Cardiac muscle cell (in vitro differentiated cells and primary cell): ENCODE measurements at places on chromosomes 2 and 18. TPM values are rescaled to one million over a fixed set of nuclear protein-coding genes. Genes with fewer than 3 reads are reported as not detected.

GRCh38 chr18:37483221-37483971, 82.2 kb downstream of the CELF4 start:
- DNase-seq: peak; percentile 55

- DNase-seq: peak; percentile 46
Measured at GRCh38 chr2:230942920-230943896, 18.2 kb upstream of the GPR55 start.

DNA sequence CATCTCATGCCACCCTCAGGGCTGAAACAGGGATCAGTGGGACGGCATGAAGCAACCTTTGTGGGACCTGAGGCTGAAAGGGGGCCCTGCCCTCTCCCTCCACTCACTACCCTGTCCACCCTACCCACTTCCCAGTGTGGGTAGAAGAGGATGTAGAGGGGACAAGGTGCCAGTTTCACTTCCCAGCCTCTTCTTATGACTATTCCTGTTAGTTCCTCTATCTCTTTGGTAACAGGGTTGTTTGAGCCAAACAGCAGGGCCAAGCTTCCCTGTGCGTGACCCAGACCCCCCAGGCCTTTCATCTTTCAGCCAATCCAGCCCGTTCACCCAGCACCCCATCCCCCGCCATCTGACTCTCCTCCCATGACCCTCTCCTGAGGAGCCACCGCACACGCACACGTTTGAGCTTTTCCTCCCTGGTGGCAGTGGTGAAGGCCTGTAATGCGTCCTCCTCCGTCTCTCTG, 82.3 kb downstream of the STPG4 start:
- DNase-seq: no peak

Gene CNDP1
- 0.55 TPM in 1 of 2 replicates, not detected in the other for polyA plus RNA-seq

Gene TMEM198
- polyA plus RNA-seq: 8.2 and 12.2 TPM in 2 replicates

- no peak for DNase-seq
Measured at GRCh38 chr2:144411473-144411872, 108.4 kb downstream of the ZEB2 start.

DNA sequence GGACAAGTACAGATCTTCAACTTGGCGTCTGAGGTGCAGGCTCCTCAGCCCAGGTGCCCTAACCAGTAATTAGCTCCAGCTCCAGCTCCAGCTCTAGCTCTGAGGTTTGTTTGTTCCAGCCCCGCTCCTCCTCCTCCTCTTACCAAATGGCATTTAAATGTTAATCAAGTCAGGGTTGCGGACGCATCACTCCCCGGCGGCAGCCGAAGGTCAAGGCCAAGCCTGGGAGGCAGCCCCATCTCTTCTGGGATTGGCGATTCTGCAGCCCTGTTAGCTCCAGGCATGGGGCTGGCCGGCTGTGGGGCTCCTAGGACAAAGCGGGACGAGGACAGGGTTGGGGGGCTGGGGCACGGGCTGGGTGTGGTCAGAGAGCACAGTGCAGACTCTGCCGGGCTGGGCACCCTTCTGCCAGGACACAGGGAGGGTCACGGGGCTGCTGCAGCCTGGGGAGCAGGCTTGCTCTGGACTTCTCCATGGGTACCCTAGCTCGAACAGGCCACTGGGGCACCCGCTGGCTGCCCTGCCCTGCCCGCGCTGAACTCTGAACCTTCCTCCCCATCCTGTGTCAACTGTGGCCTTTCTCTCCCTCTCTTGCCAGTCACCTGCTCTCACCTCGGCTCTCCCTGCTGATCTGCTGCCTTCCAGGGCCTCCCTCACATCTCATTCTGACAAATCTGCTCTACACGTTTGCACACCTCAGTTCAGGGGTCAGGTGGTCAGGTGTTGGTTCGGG, 203.3 kb downstream of the CELF4 start:
- DNase-seq: no peak

Gene ZBTB7C
- polyA plus RNA-seq: 2.3 and 3.0 TPM in 2 replicates

Gene PLA2R1
- polyA plus RNA-seq: 0.22 TPM in 1 of 2 replicates, not detected in the other

DNA sequence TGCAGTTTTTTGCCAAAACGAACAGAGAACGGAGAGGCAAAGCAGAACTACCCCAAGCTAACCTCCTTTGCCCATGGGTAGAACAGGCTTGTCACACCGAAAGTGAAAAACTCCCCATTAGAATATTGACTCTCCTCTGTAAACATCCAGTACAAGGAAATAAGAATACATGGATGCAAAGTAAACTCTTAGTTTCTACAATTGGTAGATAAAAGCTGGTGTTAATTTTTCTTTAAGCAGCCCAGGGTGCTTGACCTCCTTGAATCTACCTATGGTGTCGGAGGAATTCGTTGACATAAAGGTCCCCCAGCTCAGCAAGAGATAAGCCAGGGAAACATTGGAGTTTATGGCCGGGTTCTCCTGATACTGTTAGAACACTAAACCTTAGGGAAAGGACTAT, 48.4 kb upstream of the DSG1 start:
- no peak for DNase-seq

DNA sequence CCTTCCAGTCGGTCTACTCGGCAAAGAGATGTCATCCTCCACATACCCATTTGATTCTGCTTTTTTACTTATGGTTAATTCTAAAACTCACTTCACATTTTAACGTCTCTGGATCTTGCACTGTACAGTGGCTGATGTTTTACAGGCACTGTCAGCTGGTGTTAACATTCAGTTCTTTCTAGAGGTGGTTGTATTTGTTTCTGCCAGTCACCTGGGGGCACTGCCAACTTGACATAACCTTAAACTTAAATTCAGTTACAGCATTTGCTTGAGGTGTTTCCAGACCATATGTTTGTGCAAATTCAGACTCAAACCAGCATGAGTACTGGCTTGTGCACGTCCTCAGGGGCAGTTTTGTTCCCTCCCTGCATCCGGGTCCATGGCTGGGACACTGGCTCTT, 5.3 kb upstream of the TMEM185B start:
- DNase-seq: no peak

Gene TTR
- polyA plus RNA-seq: 2.7 TPM in 1 of 2 replicates, not detected in the other

GRCh38 chr2:75920859-75921551, 210.3 kb upstream of the GCFC2 start:
- DNase-seq: peak; percentile 29

DNA sequence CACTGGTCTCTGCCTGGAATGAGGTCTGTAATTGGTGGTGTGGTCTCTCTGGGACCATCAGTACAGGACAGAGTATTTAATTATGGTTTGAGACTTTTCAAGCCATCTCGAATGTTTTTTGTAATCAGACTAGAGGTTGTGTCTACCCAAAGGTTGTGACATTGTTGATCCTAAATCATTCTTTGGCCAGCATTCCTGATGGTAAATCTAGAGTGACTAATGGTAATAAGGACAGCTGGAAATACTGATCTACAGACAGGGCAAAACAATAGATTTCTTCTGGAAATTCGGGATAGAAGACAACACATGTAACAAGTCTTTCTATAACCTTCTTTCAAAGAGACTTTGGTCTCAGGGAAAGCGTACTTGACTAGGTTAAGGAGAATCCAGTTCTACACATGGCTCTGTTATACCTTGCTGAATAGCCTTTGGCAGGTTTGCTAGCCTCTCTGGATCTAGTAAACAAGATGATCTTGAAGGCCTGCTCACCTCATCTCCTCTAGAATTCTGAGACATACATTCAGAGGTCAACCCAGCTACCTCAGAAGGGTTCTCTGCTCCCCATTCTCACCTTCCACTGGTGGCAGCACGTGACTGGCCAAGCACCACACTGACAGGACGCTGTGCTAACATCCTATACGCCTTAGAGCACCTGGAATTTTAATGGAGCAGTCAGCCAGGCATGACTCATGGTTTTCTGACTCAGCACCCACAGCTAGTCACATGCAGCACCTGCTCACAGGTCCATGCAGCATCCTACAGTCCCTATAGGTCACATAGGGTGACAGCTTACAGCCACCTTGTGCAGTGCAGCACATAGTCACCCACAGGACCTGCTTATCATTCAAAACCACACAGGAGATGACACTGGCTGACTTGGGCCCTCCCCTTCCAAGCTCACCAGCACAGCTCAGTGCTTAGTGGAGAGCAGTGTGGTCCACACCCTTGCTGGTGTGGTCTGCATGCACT, 12.2 kb downstream of the PLB1 start:
- DNase-seq: no peak

- DNase-seq: no peak
Measured at GRCh38 chr2:4780679-4781078, 911.5 kb upstream of the SOX11 start.

Gene CHRND
- polyA plus RNA-seq: 0.05 TPM in 1 of 2 replicates, not detected in the other

GRCh38 chr2:17538022-17538843, 2.3 kb upstream of the VSNL1 start:
- peak; percentile 30 for DNase-seq

DNA sequence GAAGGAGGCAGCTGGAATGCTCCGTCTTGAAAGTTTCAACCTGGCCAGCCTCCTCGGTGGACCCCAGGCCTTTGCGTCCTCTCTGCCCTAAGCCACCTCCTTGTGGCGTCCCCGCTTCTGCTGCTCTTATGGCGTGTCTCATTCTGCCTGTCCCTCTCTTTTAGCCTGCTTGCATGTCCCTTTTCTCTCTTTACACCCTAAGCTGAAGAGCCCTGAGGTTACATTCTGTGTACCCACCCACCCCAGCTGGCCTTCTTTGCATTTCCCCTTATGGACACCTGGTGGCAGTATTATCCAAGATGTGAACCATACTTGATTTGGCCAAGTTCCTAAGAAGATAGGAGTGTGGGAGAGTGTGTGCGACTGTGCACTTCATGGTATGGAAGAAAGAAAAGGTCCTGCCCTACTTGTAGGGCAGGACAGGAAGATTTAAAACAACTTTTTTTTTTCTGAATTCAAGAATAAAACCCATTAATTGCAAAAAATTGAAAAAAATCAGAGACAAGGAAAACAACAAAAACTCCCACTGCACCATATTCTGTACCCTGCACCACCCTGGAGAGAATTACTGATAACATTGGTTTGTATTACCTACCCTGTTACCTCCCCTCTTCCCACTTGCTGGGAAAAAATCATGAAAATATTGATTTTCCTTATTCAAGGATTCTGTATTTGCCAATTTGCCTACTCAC, 77.4 kb downstream of the DYSF start:
- peak; percentile 76 for DNase-seq

DNA sequence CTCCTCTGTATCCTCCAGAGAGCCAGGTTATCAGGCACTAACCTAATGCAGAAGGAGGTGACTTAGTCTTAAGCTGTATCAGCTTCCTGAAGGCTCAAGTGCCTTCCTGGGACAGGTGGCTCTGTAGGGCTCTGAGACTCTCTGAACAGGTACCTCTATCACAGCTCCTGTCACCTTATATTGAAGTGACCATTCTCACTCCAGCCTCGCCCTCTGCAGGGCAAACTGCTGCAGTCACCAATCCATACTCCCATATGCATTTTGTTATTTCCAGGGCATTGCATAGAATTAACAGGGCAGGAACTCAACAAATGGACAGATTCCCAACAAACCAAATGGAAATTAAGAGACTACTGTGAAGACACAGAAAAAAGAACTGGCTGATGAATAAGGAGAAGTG, 203.0 kb upstream of the REV1 start:
- no peak for DNase-seq
